Pancreas (tissue), 10 donors: ENCODE measurements at places on chromosomes 16 and 17. TPM values are rescaled to one million over a fixed set of nuclear protein-coding genes. Genes with fewer than 3 reads are reported as not detected.

DNA sequence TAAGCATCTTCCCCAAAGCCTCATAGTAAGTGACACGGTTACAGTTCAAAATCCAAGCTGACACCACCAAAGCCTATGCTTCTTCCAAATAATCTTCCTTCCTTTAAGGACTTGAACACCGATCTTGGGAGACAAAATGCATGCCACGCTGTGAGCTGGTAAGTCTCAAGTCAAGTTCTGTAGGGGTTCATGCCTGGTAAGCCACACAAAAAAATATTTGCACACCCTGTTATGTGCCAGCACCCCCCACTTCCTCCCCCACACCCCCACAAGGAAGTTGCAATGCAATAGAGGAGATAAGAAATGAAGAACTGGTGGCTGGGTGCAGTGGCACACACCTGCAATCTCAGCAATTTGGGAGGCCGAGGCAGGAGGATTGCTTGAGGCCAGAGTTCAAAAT, 5.6 kb downstream of the NOG start:
- no peaks in the 10 kb centered on the region for H3K36me3 ChIP-seq
- no peak for DNase-seq
- no peaks in the 10 kb centered on the region for H3K27me3 ChIP-seq
- H3K4me3 ChIP-seq, result no peak overlapping the region
- H3K4me1 ChIP-seq, result peaks cover 8% of the 10 kb centered on the region

DNA sequence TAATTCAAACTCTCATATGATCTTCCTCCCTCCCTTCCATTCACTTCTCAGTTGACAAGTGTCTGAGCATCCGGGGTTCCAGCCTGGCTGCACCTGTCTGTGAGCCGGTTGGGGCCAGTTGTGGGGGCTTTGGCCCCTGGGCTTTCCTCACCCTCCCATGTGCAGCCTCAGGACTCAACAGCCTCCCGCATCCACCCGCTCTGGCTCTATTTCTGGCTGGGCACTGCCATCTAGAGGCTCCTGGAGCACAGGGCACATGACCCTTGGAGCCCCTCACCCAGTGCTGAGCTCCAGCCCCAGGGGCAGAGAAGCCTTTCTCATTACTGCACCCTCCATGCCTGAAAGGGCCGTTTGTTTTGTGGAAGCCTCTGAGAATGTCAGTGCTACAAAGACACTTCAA, 43.3 kb downstream of the HAPSTR1 start:
- H3K27ac ChIP-seq, result no peak overlapping the region
- peaks cover 5% of the 10 kb centered on the region for H3K4me1 ChIP-seq
- H3K4me3 ChIP-seq, result no peak overlapping the region
- DNase-seq, result no peak
- H3K36me3 ChIP-seq, result no peaks in the 10 kb centered on the region

Gene TBC1D24
- 20.7 TPM for total RNA-seq

DNA sequence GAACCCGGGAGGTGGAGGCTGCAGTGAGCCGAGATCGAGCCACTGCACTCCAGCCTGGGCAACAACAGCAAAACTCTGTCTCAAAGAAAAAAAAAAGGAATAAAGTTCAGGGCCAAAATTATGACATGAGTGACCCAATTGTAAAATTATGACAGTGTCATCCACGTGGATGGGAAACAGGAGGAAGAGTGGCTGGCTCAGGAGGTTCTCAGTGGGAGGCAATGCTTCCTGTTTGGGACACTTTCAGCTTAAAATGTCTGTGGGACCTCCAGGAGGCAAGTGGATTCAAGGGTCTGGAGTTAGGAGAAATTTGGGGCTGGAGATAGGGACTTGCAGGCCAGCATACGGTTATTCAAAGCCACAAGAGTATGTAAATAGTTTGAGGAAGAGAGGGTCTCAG, 8.0 kb upstream of the STX4 start:
- DNase-seq, result no peak
- no peaks in the 10 kb centered on the region for H3K27me3 ChIP-seq
- no peaks in the 10 kb centered on the region for H3K4me1 ChIP-seq
- H3K27ac ChIP-seq, result no peak overlapping the region
- H3K36me3 ChIP-seq, result no peaks in the 10 kb centered on the region

Gene DOC2A
- total RNA-seq, result 0.19 TPM

Gene HOXB3
- 1.5 TPM for total RNA-seq

Gene SLFN11
- total RNA-seq, result 2.6 TPM

GRCh38 chr17:46865100-46865499, 13.7 kb downstream of the WNT9B start:
- no peaks in the 10 kb centered on the region for H3K36me3 ChIP-seq
- DNase-seq, result no peak
- no peak overlapping the region for H3K27ac ChIP-seq
- H3K4me3 ChIP-seq, result no peak overlapping the region
- no peaks in the 10 kb centered on the region for H3K4me1 ChIP-seq

DNA sequence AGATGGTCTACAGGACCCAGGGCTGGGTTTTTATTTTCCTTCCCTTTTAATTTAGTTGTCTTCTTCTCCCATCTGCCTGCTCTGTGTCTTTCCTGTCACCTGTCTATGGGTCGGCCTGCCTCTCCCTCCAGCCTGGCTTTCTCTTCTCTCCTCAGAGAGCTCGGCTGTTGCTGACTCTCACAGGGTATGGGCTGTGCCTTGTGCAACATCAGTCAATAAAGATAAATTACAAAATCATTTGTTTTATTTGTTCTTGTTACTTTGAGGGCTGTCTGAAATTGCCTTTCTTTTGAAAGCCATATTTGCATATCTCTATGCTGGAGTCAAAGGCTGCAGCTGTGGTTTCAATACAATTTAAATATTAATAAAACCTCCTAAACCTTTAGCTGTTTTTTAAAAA, 15.6 kb downstream of the RND2 start:
- H3K27me3 ChIP-seq, result no peaks in the 10 kb centered on the region
- H3K4me3 ChIP-seq, result no peak overlapping the region
- no peak overlapping the region for H3K27ac ChIP-seq
- DNase-seq, result no peak
- no peaks in the 10 kb centered on the region for H3K4me1 ChIP-seq

DNA sequence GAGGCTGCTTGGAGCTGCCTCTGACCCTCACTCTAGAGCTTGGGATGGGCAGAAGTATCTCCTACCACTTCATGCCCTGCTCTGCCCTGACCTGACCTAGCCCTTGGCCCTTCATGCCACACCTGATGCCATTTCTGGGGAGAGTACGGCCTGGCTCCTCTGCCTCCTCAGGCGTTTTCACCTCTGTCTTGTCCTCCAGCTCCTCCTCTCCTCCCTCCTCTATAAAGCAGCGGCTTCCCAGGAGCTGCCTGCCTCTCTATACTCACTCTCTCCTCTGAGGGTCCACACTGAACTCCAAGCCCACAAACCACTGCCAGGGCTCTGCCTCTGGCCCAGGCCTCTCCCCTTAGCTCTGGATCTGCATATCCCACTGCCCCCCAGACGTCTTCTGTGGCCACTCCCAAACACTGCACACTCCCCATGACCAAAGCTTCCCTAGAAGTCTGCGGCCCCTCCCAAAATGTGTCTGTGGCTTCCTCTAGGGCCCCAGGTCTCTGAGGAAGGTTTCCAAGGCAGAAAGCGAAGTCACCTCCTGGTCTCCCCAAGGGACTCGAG, 52.6 kb downstream of the PITPNM3 start:
- no peak for DNase-seq
- H3K36me3 ChIP-seq, result no peaks in the 10 kb centered on the region
- H3K27ac ChIP-seq, result no peak overlapping the region
- no peaks in the 10 kb centered on the region for H3K4me1 ChIP-seq

Gene CCL4L2
- total RNA-seq, result not detected

Gene GUCY2D
- not detected for total RNA-seq

- H3K4me3 ChIP-seq, result no peak overlapping the region
- no peak for DNase-seq
- H3K27me3 ChIP-seq, result no peaks in the 10 kb centered on the region
- H3K27ac ChIP-seq, result no peak overlapping the region
- H3K4me1 ChIP-seq, result no peaks in the 10 kb centered on the region
- H3K36me3 ChIP-seq, result no peaks in the 10 kb centered on the region
Observed at GRCh38 chr16:47694543-47694942, 233.4 kb downstream of the PHKB start.

Gene MT1A
- 6.6 TPM for total RNA-seq

Gene KRT16
- not detected for total RNA-seq

DNA sequence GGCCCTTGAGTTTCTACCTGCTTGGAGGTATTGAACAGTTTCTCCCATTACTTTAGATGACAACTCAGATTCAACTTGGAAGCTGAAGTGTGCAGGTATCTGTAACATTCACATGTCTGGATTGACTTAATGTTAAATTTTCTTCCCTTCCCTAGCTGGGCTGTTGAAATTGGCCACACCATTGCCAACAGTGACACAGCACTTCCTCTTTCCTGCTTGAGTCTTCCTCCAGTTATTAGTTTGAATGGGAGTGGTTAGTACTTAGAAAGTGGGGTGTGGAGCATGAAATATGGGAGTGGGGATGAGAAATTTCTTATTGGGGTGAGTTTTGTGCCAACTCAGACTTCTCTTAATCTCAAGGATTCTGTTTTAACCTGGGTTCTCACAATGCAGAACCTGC, 454.9 kb downstream of the KCNJ2 start:
- H3K4me3 ChIP-seq, result no peak overlapping the region
- H3K27me3 ChIP-seq, result no peaks in the 10 kb centered on the region
- H3K36me3 ChIP-seq, result no peaks in the 10 kb centered on the region
- no peak overlapping the region for H3K27ac ChIP-seq

DNA sequence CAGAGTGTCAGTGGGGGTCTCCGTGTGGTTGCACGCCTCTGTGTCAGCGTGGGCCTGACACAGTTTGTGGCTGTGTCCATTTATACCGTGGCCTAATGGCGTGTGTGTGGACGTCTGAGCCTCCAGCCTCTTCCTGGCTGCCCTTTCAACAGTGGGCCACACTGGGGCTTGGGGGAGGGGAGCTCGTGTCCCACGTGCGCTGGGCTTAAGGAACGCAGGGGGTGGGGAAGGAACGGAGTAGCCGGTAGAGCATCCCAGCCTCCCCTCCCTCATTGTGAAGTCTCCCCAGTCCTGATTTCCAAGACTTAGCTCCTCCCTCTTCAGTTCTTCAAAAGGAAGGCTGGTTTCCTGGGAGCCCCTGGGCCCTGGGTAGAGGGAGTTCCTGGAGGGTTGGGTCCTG, 9.5 kb upstream of the HES7 start:
- DNase-seq, result peak; percentile 24
- H3K4me3 ChIP-seq, result no peak overlapping the region
- H3K27ac ChIP-seq, result no peak overlapping the region
- H3K4me1 ChIP-seq, result peaks cover 6% of the 10 kb centered on the region
- no peaks in the 10 kb centered on the region for H3K27me3 ChIP-seq

DNA sequence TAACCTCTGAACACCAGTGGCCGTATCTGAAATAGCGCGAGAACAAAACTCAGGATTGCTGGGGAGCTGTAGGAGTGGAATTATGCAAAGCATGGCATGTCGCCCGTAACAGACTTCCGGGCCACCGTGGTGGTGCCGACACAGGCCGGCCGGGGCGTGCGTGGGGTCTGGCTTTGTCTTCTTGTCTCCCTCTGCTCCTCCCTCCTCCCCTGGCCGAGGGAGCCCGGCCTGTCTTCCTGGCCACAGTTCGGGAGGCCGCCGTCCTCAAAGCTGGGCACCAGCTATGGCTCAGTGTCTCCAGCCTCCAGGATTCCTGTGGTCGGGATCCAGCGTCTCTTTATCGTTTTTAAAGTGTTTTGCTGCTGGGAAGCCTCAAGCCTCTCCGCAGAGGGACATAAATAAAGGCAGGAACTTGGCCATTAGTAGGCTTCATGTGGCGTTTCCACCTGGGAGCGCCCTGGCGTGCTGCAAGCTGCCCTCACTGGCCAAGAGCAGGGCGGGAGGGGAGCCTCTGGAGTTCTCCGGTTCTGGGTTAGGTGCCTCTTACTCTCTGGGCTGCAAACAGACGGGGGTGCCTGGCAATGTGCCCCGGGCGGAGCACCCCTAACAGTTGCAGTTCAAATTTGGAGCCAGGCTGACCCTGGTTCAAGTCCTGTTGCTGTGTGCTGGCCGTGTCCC, 22.0 kb upstream of the NPTX1 start:
- no peaks in the 10 kb centered on the region for H3K4me1 ChIP-seq
- H3K4me3 ChIP-seq, result no peak overlapping the region

Gene TPSD1
- total RNA-seq, result not detected

GRCh38 chr17:82227629-82228277, 1.1 kb upstream of the SLC16A3 start:
- DNase-seq, result no peak
- H3K4me1 ChIP-seq, result peaks cover 5% of the 10 kb centered on the region
- no peak overlapping the region for H3K27ac ChIP-seq
- H3K36me3 ChIP-seq, result no peaks in the 10 kb centered on the region
- H3K27me3 ChIP-seq, result no peaks in the 10 kb centered on the region
